ENCODE measurements at places on chromosomes 2 and 18.

DNA sequence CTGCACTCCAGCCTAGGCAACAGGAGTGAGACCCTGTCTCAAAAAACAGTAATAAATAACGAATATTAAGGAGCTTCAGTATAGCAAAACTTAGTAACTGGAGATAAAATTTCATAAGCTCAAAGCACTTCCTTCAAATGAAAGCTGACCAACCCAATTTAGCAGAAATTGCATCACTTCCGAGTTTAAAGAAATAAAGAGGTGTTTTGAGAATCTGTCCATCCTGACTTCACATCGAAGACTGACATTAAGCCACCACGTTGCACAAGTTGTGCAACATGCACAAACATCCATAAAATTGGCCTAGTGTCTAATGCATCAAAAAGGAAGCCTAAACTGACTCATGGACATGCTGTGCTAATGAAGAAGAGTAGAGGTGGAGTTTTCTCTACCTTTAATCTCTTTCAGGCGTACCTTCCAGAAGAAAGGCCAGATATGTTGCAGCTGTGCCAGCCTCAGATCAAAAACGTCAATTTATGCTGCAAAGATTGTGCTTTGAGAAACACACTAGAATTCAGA, 7.7 kb upstream of the DSG3 start:
- no peak for DNase-seq

- no peak for DNase-seq
Observed at GRCh38 chr2:127170021-127170420, 50.1 kb downstream of the CYP27C1 start.

DNA sequence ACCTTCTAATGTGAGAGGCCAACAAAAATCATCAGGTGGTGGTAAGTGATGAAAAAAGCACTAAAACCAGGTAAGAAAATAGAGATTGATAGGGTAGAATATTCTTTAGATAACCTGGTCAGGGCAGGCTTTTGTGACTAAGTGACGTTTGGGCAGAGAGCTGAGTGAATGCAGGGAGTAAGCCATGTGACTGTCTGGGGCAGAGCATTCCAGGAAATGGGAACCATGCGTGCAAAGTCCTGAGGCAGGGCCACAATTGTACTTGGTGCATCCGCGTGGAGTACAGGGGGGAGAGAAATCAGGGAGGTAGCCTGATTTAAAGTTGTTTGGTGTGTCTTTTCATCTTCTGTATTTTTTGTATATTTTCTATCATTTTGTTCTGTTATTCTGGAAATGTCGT, 102.5 kb downstream of the LYPD6B start:
- no peak for DNase-seq

GRCh38 chr2:54120950-54121349, 5.5 kb downstream of the ACYP2 start:
- DNase-seq, result no peak

DNA sequence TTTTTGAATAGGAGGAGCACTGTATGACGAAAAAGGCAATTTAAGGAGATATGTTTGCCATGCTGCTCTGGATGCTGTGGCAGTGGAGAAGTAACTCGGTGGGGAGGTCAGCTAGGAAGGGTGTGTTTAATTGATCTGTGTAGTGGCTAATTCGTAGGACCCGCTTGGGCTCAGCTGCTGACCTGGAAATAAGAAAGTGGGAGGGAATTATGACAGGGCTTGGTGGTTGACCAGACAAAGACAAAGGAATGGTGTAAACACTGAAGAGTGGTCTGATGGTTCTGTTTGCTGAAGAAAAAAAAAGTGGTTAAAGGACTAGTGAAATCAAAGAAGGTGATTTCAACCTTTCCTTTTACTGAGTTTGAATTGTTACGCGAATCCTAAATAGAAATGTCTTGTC, 146.0 kb downstream of the MAP4K4 start:
- no peak for DNase-seq

DNA sequence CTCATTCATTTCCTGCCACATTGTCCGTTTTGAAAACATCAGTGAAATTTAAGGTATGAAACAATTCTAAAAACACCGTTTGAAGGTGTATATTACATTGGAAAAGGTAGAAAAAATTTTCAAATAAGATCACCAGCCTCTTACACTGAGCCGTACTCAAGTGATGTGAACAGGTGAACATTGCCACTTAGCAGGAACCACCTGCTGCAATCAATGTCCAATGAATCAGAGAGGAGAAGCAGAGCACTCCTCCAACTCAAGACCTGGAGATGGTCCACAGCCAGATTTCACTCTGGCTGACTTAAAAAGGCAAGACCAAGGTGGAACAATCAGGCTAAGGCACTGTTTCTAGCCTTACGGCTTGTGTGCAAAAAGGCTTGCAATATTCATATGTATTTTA, 110.3 kb upstream of the TTN start:
- no peak for DNase-seq

- no peak for DNase-seq
Observed at GRCh38 chr2:241286348-241287090, 29.0 kb downstream of the HDLBP start.

GRCh38 chr2:171235262-171235881, 74.7 kb upstream of the TLK1 start:
- no peak for DNase-seq

- no peak for DNase-seq
Observed at GRCh38 chr2:8337321-8337720, 344.5 kb upstream of the ID2 start.

DNA sequence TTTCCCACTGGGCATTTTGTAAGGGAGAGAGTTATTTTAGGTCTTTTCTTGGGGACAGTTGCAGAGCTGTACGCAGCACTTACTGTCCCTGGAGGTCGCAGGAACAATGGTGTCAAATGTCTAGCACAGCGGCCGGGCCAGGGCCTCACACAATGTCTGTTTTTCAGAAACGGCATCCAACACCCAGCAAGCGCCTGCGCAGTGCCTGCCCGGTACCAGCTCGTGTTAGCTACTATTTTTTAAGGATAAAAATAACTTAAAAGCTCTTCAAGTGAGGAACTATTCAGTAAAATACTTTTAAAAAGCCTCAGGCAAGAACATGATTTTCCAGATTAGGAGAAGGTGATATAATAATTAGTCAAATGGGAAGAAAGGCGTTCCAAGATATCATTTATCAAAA, 90.0 kb downstream of the MBP start:
- DNase-seq, result no peak

DNA sequence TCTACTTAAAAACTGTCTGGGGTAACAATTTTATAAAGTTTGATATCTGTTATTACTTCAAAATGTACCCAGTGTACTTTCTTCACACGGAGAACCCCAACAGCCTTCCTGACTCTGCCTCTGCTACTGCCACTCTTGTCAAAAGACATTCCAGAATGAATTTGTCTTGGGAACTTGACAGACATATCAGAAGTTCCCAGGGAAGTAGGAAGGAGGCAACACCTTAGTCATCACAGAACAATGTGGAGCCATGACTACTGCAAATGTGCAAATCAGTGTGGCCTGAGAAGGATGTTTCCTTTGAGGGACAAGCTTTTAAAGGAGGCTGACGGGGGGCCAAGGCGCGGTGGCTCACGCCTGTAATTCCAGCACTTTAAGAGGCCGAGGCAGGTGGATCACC, 133.8 kb upstream of the RNF152 start:
- no peak for DNase-seq

- no peak for DNase-seq
Observed at GRCh38 chr2:198775737-198776136, 682.0 kb downstream of the SATB2 start.

GRCh38 chr2:127342101-127342500, 45.7 kb downstream of the MAP3K2 start:
- no peak for DNase-seq

DNA sequence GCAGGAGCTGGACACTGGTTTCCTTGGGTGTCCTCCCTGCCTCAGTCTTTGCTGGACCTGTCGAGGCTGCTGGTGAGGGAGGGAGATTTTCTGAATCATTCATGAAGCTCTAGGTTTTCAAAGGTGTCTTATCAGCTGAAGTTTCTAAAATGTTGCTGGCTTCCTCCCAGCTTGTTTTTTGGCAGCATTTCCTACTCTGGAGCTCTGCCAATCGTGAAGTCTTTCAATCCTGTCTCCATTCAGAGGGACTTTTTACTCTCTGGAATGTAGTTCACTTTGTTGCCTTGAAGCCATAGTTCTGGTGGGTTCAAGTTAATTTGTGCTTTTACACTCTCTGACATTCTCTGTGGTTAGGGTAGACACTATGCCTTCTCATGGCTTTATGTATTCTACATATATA, 23.9 kb downstream of the SNTG2 start:
- DNase-seq, result peak; percentile 52

GRCh38 chr18:79792096-79792987, 5.4 kb upstream of the KCNG2 start:
- DNase-seq, result no peak

GRCh38 chr2:181575650-181576025, 81.3 kb downstream of the CERKL start:
- no peak for DNase-seq

DNA sequence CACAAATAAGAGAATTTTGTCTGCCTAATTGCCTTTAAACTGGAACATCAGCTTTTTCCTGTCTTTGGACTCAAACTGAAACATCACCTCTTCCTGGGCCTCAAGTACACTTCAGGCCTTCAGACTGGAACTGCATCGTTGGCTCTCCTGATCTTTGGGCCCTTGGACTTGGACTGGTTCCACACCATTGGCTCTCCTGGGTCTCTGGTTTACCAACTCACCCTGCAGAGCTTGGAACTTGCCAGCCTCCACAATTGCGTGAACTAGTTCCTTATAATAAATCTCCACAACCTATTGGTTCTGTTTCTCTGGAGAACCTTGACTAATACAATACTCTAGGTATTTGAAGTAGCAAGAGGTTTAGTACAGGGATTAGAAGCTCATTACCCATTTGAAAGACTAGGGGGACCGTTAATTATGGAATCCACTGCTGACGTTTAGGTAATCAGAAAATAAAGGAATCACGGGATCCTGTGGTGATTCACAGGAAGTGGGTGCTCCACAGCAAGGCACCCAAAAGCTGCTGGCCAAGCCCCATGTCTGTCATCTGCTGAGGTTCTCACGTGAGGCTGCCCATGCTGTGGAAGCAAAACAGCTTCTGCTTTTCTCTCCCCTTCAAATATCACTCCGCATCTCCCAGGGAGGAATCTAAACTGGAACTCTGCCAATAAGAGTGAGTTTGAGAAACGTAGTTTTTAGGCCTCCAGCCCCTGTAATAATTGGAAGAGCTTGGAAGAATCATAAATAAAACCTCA, 20.0 kb upstream of the SGPP2 start:
- DNase-seq, result peak; percentile 22

DNA sequence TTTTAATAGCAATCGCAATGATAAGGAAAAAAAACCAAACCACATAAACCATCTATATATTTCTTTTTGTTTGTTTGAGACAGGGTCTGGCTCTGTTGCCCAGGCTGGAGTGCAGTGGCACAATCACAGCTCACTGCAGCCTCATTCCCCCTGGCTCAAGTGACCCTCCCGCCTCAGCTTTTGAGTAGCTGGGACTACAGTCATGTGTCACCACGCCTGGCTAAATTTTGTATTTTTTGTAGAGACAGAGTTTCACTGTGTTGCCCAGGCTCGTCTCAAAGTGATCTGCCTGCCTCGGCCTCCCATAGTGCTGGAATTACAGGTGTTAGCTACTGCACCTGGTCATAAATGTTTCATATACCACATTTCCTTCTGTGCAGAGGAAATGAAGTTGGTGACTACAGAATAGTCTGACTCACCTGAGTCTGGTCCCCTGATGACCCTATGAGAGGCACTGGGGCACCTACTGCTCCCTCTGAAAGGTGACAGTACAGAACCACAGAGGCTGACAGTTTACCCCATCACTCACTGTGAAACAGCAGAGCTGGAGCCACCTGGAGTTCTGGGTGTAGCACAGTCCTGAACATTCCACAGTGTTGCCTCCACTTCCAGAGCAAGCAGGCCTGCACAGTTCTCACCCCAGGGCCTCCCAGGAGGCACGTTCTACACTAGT, 183.7 kb upstream of the PXDN start:
- DNase-seq, result no peak

DNA sequence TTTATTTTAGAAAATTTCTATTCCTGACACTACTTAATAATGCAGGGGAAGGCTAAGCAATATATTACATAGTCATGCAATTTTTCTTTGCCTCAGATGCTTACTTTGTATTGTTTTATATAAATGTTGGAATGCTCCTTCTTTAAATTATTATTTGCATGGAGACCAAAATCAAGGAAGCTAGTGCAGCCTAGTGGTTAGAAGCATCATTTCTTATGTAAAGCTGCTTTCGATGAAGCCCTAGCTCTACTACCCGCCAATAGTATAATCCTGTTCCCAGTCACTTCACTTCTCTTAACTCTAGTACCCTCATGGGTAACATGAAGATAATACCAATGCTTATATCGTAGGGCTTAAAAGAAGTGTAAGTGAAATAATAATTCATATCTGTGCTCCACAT, 198.9 kb downstream of the LRATD1 start:
- DNase-seq, result no peak

- DNase-seq, result no peak
Observed at GRCh38 chr2:62305421-62306176, 109.7 kb downstream of the B3GNT2 start.

GRCh38 chr2:23566241-23567142, 181.5 kb downstream of the KLHL29 start:
- peak; percentile 50 for DNase-seq

DNA sequence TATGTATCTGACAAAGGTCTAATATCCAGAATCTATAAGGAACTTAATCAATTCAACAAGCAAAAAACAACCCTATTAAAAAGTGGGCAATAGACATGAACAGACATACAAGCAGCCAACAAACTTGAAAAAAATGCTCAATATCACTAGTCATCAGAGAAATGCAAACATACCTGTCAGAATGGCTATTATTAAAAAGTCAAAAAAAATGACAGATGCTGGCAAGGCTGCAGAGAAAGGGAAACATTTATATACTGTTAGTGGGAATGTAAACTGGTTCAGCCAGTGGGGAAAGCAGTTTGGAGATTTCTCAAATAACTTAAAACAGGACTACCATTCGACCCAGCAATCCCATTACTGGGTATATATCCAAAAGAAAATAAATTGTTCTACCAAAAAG, 21.6 kb downstream of the SESTD1 start:
- no peak for DNase-seq

- DNase-seq, result no peak
Observed at GRCh38 chr2:240310201-240310600, 125.3 kb upstream of the GPC1 start.

DNA sequence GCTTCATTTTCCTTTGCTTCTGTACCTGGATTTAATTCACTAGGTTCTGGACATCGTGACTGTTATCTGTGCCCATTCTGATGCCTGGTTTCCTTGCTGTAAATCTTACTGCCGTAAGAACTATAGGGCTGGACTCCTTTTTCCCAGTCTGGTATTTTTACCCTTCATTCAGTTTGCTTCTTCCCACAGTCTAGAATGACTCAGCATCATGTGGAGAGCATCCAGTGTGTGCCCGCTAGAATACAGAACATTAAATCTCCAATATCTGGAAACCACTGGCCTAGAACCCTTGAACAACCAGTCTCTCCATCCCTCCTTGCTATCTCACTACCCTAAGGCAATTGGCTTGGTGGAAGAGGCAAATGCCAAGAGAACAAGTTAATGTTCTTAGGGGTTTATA, 1075.4 kb upstream of the ZEB2 start:
- no peak for DNase-seq

GRCh38 chr18:6859676-6860422, 130.3 kb downstream of the ARHGAP28 start:
- no peak for DNase-seq

All from testis (tissue), 5 donors.